H54 (cell line): ENCODE measurements at places on chromosomes 12 and 14.

DNA sequence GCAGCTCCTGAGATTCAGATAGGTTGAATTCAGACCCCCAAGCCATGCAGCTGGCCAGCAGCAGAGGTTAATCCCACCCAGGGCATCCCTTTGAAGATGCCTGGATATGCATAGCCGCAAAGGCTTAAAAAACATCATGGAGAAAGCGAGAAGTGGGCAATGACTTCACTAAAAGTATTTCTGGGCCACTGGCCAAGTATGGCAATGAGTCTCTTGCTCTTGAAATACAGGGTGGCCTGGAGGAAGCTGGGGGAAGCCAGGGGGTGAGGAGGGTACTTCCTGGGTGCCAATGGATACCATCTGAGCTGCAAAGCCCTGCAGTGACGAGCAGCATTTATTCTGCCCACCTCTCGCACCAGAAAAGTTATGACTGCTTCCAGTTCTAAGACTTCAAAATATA, 539.3 kb upstream of the TBX3 start:
- DNase-seq: peak; percentile 30

GRCh38 chr12:132308853-132309595, 20.4 kb downstream of the GALNT9 start:
- no peak for DNase-seq

- no peak for DNase-seq
Observed at GRCh38 chr12:108008163-108008905, 120.8 kb upstream of the WSCD2 start.

- no peak for DNase-seq
Observed at GRCh38 chr12:116159175-116159574, 118.3 kb downstream of the MED13L start.

- no peak for DNase-seq
Observed at GRCh38 chr12:64864319-64864718, 39.9 kb downstream of the TBC1D30 start.

- DNase-seq: no peak
Observed at GRCh38 chr14:99118046-99118721, 153.8 kb downstream of the BCL11B start.

DNA sequence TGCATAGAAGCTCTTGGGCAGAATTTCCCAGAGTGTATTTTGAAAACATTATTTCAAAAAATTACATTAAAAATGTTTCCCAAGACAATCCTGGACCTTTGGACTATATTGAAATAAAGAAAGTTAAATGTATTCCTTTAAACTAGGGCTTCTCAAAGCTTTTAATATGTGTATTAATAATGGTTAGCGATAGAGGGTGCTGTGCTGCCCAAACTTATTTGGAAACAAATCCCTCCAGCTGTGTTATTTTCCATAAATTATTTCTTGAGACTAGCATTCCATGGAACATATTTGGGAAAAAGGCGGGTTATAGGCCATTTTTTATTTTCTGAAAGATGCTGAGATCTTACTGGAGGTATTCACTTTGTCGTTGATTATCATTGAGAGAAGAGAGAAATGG, 397.8 kb upstream of the MIS18BP1 start:
- DNase-seq: no peak

- no peak for DNase-seq
Observed at GRCh38 chr12:50203691-50204090, 36.5 kb upstream of the CERS5 start.

GRCh38 chr12:104738776-104739642, 219.1 kb downstream of the SLC41A2 start:
- no peak for DNase-seq

GRCh38 chr12:39626033-39626814, 6.6 kb upstream of the ABCD2 start:
- no peak for DNase-seq

DNA sequence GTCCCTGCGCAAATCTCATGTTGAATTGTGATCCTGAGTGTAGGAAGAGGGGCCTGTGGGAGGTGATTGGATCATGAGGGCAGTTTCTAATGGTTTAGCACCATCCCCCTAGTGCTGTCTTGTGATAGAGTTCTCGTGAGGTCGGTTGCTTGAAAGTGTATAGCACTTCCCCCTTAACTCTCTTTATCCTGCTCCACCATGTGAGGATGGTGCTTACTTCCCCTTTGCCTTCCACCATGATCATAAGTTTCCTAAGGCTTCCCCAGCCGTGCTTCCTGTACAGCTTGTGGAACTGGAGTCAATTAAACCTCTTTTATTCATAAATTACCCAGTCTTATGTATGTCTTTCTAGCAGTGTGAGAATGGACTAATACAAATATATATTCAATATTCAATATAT, 303.7 kb upstream of the SEL1L start:
- DNase-seq: no peak

GRCh38 chr14:49999146-49999761, 106.4 kb downstream of the ARF6 start:
- peak; percentile 59 for DNase-seq

DNA sequence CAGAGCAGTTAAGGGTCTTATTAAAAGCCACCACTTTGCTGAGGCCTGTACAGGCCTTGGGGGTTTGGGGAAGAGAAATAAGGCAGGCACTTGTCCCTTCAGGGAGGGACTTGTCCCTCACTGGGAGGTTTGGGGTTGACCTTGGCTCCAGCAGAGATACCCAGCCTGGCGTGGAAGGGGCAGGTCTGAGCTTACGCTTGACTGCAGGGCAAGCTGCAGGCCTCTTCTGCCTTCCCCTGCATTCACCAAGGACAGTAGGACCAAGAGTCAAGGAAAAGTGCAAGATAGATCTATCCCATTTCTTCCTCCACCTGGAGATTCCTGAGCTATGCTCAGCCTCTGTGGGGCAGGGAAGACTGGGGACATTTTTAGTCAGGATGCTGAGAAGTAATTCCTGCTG, 154.3 kb downstream of the SMOC1 start:
- DNase-seq: no peak
